ENCODE measurements at places on chromosomes 6 and 20.

DNA sequence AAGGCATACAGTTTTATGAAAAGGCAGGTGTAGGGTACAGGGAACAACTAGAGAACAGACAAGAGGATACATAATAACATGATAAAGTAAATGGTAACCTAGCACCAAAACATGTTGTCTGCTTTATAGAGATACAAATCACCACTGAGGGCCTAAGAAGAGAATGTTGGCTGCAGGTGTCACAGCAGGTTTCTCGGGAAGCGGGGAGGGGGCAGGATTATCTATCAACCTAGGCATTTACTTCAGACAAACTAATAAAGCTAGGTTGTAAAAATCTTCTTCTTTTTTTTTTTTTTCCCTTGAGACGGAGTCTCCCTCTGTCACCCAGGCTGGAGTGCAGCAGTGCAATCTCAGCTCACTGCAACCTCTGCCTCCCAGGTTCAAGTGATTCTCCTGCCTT is 22.7 kb downstream of the PIM1 start:
- DNase-seq: peak; percentile 30

GRCh38 chr20:53623134-53623453 is 29.5 kb upstream of the ZNF217 start:
- DNase-seq: no peak

- no peak for DNase-seq
These were observed 80.5 kb upstream of the QKI start for GRCh38 chr6:163333701-163334663.

- DNase-seq: peak; percentile 40
These were observed 5.5 kb downstream of the SIRT5 start for GRCh38 chr6:13579911-13580310.

GRCh38 chr6:109094416-109095035 is at the start of gene SESN1:
TSS of gene SESN1 (minus strand) at chr6:109094846. CDS start at chr6:109094073, 773 bp downstream.
- peak; percentile 99 for DNase-seq

DNA sequence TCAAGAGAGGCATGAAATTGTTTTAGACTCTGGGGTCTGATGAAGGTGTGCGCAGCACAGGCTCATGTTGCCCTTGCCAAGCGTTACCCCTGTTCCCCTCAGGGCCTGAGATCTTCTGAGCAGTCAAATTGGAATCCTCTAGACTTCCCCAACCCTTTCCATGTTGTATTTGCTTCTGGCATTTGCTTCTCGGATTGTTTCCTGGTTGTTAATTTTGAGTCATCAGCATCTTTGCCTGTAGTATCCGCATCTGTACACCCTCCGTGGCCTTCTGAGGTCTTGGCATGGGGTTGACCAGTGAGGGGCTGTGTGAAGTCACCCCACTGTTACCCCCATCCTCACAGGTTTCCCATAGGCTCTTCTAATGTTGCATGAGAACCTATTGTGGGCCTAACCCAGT is 40.9 kb downstream of the SLC24A3 start:
- DNase-seq: no peak

GRCh38 chr6:166988674-166989201 is 10.5 kb upstream of the CEP43 start:
- no peak for DNase-seq

- peak; percentile 56 for DNase-seq
These were observed 7.6 kb upstream of the DEFB129 start for GRCh38 chr20:219290-220115.

DNA sequence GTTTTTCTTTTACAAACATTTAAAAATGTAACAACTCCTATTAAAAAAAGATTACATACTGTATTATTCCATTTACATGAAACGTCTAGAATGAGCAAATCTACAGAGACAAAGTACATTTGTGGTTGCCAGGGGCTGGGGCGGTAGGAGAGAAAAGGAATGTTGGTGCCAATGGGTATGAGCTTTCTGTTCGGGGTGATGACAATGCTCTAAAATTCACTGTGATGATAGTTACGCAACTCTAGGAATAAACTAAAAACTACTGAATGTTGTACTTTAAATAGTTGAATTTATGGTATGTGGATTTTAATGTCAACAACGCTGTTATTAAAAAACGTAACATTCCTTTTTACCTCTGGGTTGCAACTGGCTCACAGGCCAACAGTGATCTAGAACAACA is 211.1 kb downstream of the GMDS start:
- DNase-seq: no peak

GRCh38 chr20:57478176-57478575 is 46.8 kb downstream of the CTCFL start:
- no peak for DNase-seq

DNA sequence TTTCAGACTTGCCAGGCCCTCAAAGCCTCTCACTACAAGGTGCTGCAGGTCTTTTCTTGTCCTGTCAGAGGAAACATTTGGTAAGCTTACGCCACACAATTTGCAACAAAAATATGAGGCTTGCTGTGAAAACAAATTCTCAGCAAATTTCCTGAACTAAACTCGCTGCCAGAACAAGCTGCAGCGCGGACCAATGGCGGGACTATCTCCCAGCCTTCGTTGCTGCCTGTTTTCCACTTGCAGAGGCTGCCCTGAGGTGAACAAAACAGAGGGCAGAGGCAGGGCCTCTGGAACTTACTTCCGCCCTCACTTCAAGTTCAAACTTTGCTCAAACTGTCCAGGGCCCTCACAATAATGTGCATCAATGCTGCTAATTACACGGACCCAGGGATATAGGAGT is 12.4 kb downstream of the UQCC2 start:
- no peak for DNase-seq

DNA sequence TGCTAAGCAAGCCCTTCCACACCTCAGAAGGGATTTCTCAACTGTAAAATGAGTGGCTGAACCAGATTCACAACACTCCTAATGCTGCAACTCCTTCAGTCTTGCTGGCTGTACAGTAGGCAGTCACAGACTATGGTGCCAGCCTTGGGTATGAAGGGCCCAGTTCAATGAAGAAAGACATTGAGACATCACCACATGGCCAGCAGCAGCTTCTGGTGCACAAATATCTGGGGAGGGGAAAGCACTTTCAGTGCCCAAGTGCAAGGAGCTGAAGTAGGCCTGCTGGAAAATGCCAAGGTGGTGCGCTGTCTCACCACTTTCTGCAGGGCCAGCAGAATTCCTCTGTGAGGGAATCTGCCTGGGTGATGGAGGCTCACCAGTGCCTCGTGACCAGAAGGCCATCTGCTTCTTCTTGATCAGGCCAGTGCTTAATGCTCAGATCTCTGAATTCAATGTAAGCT is 1.8 kb downstream of the PLA2G7 start:
- no peak for DNase-seq

- DNase-seq: peak; percentile 22
These were observed 142.2 kb downstream of the NFATC2 start for GRCh38 chr20:51400051-51400926.

- no peak for DNase-seq
These were observed 80.9 kb downstream of the GJA1 start for GRCh38 chr6:121516331-121516730.

GRCh38 chr20:51410586-51411325 is 131.8 kb downstream of the NFATC2 start:
- no peak for DNase-seq

DNA sequence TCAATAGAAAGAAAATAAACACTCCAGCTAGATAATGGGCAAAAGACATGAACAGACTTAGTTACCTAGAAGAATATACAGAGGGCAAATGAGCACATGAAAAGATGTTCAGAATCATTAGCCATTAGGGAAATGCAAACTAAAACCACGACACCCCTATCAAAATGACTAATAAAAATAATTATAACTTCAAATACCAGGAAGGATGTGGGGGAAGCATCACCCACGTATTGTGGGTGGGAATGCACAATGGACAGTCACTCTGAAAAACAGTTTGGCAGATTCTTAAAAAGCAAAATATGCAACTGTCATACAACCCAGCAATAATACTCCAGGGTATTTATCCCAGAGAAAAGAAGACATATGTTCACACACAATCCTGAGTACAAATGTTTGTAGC is 92.6 kb downstream of the DLL1 start:
- no peak for DNase-seq

DNA sequence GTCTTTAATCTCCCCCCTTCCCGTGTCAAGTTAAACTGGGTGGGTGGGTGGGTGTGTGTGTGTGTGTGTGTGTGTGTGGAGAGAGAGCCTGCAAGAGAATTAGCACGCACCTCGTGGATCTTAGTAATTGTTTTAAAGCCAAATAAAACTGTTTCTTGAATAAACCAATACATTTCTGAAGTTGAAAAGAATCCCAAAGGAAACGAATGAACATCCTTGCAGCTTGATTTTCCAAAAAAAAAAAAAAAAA is 381 bp upstream of the BICRAL start:
- peak; percentile 62 for DNase-seq

DNA sequence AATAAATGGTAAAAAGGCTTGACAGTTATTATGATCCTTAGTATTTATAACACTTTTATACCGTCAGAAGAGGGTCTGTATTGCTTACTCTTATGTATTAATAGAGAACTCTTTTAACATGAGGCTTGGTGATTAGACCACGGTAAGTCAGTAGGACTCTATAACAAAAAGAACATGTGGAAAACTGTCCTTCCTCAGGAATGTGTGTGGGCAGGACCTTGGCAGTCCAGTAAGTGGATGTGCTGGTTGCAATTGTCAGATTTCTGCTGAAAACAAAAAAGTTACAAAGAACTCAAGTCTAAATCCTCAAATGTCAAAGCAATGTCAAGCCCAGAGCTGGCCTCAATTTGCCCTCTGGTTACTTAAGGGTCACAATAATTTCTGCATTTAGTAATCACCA is 81.1 kb downstream of the PLCG1 start:
- DNase-seq: no peak

DNA sequence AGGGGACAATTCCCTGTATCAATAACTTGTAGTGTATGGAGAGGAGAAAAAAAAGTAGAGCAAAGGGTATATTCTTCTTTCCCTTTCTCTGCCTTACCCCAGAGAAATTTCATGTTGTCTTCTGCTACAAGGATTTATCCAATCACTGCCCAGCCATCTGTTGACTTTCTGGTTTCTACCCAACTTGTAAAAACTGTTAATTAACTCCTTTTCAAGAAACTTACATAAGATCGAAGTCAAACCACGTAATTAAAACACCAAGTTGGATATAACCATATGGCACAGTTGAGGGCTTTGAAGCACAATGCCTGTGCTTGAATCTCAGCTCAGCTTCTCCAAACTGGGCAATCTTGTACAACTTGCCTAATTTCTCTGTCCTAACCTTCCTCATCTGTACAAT is 99.5 kb downstream of the MAN1A1 start:
- DNase-seq: peak; percentile 21

DNA sequence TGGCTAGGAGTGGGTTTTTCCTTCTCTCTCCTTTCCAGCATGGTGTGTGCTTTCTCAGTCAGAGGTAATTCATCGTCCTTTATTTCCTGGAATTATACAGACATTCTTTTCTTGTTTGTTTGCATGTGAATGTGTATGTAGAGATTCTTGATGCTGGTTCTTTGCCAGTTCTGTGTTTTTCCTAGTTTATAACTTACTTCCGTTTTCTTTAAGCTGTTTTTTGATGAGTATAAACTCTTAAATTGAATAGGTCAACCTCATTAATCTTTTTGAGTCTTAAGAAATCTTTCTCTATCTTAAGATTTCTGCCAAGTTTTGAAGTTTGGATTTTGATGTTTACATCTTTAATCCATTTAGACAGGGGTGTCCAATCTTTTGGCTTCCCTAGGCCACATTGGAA is 38.7 kb downstream of the IGF2R start:
- no peak for DNase-seq

DNA sequence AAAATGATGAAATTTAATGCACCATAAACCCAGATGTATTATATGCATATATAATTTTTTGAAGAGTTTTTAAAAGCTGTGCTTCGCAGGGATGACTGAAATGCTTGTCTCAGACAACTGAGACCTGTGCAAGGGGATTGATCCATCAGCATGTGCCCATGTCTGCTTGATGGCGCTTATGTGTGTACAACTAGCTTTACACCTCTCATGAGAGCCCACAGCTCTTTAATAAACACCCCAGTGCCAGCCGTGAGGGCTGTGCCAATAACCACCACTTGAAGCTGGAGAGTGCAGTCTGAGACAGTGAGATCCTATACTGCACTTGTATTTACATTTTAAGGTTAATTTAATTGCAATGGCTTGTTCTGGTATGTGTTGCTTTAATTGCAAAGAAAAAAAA is 225.5 kb downstream of the BCKDHB start:
- no peak for DNase-seq

DNA sequence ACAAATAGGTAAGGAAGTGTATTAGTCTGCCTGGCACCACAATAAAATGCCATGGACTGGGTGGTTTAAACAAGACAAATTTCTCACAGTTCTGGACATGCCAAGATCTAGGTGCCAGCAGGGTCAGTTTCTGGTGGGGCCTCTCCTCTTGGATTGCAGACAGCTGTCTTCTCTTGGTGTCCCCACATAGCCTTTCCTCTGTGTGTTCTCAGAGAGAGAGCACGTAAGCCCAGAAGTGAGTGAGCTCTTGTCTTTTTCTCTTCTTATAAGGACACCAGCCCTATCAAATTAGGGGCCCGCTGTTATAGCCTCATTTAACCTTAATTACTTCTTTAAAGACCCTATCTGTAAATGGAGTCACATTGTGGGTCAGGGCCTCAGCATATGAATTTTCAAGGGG is 28.3 kb downstream of the SMPDL3A start:
- DNase-seq: no peak

- DNase-seq: no peak
These were observed 149.5 kb downstream of the ANKRD60 start for GRCh38 chr20:58078741-58079522.

DNA sequence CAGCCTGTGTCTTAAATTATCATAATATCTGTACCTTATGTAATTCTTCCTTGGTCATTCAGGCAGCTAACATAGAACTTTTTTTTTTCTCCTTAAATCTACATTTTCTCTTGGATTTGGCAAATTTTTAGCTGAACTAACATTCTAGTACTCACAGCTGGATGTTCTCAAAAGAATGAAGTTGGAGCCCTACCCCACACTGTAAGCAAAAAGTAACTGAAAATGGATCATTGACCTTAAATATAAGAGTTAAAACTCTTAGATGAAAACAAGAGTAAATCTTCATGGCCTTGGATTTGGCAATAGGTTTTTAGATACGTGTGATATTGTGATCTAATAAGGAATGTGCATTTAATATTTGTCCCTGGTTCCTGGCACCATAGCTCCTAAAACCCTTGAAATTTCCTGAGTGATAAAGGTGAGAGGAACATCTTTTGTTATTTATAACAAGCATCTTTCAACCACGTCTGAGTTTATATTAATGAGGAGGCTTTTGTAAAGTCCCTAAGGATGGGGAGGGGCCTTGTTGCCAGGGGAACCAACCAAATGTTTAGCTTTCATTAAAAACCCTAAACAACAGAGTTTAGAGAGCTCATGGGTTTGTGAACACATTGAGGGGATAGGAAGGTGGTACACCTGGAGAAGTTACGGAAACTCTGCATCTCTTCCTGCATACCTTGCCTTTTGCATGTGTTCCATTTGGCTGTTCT is 106.1 kb upstream of the ADGRF4 start:
- DNase-seq: no peak

GRCh38 chr20:36929691-36930090 is 21.8 kb downstream of the SAMHD1 start:
- DNase-seq: no peak

- no peak for DNase-seq
These were observed 143.3 kb downstream of the KHDC1L start for GRCh38 chr6:73081955-73082354.

Measured in hematopoietic multipotent progenitor cell treated with erythropoietin and hydrocortisone succinate and interleukin-3 and kit ligand, for 4 days (in vitro differentiated cells).